GM12891 (cell line): ENCODE measurements at places on chromosomes 2 and 18.

DNA sequence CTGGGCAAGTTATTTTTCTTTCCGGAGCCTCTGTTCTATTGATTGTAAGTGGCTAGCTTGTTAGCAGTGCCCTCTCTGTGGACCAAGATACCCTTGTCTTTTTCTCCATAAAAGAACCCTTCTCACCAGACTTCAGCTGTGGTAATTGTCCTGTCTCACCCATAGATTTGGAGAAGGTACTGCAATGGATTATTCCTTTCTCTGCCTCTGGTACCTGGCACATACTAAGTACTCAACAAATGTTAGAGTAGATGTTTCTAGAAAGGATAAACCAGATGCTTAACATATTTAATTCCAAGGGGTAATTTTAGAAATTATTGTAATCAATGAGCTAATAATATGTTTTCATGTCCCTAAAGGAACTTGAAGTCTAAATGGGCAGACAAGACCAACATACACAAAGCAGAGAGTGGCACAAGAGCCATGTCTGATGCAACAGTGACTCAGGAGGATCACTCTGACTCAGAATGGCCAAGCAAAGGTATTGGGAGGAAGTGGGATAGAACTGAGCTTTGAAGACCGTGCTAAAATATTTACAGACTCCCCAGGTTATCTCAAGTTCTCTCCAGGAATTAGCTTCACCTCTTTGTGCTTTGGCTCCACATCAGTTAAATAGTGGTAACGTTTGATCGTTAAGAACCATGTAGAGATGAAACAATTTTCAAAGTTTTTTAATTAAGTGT is 129.7 kb upstream of the OSR1 start:
- DNase-seq: no peak

DNA sequence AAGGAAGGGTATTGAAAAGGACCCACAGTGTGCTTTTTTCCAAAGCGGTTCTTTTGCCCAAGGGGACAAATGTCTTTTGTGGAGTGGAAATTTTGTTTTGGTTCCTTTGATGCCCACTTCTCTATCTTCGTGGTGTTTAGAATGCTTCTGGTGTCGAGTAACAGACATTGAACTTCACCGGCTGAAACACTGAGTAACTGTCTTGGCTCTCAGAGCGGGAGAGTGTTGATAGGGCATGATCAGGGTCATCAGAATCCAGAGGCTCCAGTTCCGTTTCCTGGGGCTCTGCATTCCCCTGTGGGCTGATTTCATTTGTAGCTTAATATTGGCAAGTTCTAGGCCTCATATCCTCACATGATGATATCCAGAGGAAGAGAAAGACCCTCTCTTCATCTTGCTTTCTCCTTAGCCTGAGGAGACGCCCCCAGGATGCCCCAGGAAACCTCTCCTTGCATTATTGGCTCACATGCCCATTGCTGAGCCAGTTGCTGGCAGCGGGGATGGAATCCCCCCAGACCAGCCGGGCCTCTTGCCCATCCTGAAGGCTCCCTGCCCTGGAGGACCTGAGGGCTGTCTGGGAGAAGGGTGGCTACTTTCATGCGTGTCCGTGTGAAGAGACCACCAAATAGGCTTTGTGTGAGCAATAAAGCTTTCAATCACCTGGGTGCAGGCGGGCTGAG is 27.9 kb upstream of the AGFG1 start:
- DNase-seq: no peak

DNA sequence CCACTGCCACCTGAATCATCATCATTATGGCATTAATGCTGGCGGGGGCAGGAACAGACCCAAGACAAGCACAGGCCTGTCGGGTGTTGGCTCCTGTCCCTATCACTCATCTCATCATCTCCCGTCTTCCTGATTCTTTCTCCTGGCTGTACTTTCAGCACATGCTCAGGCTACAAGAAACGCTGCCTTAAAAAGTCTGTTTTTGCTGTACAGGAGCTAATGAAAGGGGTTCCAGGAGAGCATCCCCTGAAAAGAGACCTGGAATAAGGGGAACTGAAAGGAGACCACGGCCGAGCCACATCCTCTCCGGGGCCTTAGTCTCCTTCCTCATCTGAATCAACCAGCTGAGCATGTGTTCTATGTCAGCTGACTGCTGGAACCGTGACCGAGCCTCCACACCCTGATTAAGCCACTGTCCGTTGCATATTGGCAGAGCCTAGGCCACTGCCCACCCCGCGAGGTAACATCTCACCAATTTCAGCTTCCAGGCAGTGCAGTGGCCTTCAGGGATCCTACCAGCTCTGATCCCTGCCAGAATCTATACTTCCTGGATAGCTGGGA is 62.6 kb downstream of the DNMT3A start:
- peak; percentile 70 for DNase-seq

DNA sequence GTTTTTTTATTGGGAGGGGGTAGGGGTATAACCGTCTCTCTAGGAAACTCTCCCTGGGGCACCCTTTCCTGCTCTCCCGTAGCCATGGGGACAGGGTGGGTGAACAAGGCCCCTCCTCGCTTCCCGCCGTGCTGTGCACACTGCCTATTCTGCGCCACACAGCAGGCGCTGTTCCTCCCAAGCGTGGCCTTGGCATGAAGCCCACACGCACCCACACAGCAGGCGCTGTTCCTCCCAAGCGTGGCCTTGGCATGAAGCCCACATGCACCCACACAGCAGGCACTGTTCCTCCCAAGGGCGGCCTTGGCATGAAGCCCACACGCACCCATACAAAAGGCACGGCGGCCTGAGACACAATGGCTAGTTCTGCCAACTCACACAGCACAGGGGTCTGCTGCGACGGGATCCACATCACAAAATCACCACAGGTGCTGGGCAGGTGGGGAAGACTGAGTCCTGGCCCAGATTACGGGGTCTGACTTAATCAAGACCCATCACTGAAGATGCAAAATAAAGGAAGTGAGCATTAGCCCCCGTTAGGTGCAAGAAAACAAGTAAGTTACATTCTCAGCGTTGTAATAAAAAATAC is 46.6 kb upstream of the TPO start:
- no peak for DNase-seq

GRCh38 chr2:70516596-70516995 is 37.0 kb downstream of the TGFA start:
- peak; percentile 51 for DNase-seq

- peak; percentile 45 for DNase-seq
These were observed 901 bp downstream of the ICA1L start for GRCh38 chr2:202870431-202871299.

DNA sequence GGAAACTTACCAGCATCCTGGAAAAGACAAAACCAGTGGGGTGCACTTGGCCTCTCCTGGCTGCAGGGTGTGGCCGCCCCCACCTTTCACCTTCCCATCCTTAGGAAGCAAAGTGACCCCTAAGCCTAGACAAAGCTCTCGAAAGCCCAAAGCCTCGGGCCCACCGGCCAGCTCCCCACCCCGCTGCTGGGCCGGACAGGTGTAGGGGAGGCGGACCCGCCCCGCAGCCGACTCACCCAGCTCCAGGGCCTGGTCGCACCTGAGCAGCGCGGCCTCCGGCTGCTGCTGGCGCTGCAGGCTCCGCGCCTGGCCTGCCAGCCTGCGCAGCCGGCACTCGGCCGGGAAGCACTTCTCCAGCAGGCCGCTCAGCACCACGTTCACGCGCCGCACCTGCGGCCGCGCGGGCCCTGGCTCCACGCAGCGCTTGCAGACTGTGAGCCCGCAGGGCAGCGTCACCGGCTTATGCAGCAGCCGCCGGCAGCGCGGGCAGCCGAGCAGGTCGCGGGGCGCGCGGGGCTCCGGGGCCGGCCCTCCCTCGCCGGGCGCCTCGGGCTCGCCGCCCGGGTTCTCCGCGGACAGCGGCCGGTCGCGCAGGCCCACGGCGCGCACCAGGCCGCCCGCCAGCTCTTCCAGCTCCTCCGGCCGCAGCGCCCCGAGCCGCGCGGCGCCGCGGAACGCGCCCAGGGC is 979 bp downstream of the LONRF2 start:
- peak; percentile 22 for DNase-seq

- peak; percentile 9 for DNase-seq
These were observed 3.9 kb downstream of the NEB start for GRCh38 chr2:151730262-151730975.

DNA sequence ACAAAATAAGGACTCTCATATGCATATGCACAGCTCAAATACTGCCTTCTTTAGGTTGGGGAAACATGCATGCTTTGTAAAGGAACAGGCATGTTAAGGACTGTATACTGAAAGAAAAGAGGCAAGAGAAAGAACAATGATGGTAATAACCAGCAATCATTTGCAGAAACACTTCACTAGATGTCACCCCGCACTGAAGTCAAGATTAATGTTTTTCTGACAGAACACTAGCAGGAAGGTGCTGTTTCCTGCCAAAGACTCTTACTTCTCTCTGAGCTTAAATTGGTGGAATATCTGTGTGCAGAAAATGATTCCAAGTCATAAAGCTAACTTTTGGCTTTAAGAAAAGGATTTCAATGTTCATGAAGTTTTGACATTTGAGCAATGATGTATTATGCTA is 19.3 kb upstream of the CSRNP3 start:
- DNase-seq: no peak

- no peak for DNase-seq
These were observed 443.0 kb upstream of the MMADHC start for GRCh38 chr2:150030436-150031190.

GRCh38 chr2:10317646-10318045 is 14.9 kb downstream of the HPCAL1 start:
- DNase-seq: no peak

GRCh38 chr2:45009928-45010701 is 863 bp upstream of the SIX2 start:
- no peak for DNase-seq

DNA sequence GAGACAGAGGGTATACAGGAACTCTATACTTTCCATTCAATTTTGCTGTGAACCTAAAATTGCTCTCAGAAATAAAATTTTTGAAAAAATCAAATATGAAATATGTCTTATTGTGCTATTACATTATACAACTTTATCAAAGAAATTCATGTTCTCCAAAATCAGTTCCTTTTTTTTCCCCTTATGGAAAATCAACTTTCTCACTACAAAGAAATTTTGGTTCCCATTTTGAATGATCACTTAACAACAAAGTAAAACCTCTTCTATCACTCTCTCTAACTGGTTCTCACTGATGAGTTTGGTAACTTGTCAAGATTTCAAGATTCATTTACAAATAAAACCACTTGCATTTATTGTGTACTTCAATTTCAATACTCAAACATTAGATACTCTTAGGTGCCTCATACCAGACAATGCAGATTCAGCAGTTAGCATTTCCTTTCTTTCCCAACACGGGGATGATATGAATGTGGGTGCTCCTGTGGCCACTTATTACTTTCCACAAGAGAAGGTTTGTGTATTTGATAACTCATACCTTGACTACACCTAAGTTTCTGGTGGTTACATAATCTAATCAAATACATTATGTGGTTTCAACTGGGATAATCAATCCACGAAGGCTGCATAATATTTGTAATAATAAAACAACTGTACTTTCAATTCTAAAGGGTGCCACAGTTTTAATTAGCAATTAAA is 6.4 kb downstream of the PSME4 start:
- DNase-seq: no peak

GRCh38 chr2:9697909-9698308 is 67.1 kb upstream of the YWHAQ start:
- no peak for DNase-seq

- DNase-seq: no peak
These were observed 652.2 kb downstream of the LRRTM4 start for GRCh38 chr2:76870011-76870410.

- no peak for DNase-seq
These were observed 275.9 kb downstream of the MREG start for GRCh38 chr2:215737477-215737876.

- DNase-seq: peak; percentile 20
These were observed 17.6 kb upstream of the CD28 start for GRCh38 chr2:203688798-203689197.

DNA sequence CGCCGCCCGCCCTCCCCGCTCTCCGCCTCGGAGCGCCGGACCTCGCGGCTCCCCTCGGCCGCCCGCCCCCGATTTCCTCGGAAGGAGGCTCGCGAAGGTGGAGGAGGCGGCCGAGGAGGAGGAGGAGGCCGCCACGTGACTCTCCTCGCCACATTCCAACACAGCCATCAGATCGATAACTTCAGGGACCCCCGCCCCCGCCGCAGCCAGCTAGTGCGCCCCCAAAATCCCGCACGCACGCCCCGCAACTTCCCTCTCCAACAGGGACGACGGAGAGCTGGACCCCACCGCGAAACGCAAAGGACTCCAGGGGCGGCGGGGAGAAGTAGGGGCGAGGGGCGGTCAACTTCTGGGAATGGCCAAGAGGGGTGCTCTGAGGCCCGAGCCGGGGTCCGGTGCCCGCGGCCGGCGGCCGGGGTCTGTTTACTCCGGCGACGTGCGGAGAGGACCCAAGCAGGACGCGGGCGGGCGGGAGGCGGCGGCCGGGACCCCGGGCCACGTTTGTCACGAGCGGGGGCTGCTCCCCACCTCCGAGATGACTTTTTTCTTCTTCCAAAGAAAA is 2.0 kb downstream of the ZNF521 start:
- no peak for DNase-seq

DNA sequence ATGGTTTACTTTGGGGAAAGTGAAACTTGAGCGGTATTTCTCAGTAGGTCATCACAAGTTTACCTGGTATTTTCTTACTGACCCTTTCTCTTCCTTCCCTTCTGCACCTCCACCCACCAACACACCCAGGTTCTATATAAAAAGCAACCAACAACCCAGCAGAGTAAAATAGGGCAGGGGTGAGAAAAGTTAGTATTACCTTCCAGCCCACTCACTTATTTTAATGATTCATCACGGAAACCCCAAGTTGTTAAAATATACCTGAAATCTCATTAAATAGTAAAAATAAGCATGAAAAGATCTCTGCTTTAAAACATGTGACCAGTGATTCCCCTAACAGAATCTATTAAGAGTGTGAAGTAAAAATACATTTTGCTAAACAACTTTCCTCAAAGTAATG is 306.1 kb downstream of the ZEB2 start:
- DNase-seq: peak; percentile 3

- DNase-seq: no peak
These were observed 179.7 kb downstream of the AGPS start for GRCh38 chr2:177572236-177572671.

- DNase-seq: no peak
These were observed 762 bp downstream of the VPS4B start for GRCh38 chr18:63421514-63421913.

- DNase-seq: no peak
These were observed 26.9 kb upstream of the COL6A3 start for GRCh38 chr2:237440819-237441281.

GRCh38 chr2:223865907-223866508 is 28.6 kb upstream of the AP1S3 start:
- DNase-seq: no peak

DNA sequence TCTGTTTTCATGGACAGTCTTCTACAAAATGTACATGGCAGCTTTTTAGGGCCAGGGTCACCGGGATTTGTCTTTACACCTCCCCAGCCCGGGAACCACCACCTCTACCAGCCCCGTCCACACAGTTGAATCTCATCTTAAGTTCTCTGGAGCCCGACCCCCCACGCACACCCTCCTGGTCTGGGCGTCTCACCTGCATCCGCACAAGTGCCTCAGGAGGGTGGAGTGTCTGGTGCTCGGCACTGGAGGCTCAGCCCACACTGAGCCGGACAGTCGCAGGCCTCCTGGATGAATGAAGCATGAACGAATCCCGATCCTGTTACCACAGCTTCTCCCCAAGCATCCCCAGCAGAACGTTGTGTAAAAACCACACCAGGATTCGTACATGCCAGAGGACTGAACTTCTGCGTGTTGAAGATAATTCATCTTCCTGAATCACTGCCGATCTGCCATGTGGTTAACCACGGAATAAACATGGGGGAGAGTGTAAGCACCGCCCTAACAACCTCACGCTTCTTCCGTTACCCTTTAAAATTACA is 162.0 kb downstream of the RTP5 start:
- DNase-seq: no peak
